ENCODE measurements at places on chromosomes 7 and 10.

DNA sequence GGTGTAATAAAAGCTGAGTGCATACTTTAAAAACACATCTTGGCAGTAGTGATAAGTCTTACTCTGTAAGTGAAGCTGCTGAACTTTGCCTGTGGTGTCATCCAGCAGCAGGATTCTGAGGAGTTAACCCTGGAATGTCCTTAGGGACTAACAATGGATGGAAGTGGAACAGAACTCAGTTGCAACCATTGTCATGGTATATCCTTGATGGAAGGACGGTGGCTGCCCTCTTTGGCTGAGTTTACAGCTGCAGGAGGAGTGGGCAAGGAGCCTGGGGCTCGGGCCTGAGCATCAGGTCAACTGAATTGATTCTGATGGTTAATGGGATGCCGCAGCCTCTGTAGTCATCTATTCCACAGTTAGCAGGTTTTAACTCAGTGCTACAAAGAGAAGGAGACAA is 56.2 kb downstream of the MRC1 start:
- no peak for DNase-seq

- DNase-seq, result no peak
Measured at GRCh38 chr10:7855205-7855604, 36.9 kb downstream of the TAF3 start.

- no peak for DNase-seq
Measured at GRCh38 chr7:98211221-98211675, at the start of gene BHLHA15. TSS of gene BHLHA15 (plus strand) at chr7:98211439. CDS start at chr7:98212310, 871 bp downstream.

- no peak for DNase-seq
Measured at GRCh38 chr10:71427246-71427645, 30.5 kb downstream of the CDH23 start.

GRCh38 chr7:150358433-150358832 is 10.2 kb upstream of the REPIN1 start:
- no peak for DNase-seq

DNA sequence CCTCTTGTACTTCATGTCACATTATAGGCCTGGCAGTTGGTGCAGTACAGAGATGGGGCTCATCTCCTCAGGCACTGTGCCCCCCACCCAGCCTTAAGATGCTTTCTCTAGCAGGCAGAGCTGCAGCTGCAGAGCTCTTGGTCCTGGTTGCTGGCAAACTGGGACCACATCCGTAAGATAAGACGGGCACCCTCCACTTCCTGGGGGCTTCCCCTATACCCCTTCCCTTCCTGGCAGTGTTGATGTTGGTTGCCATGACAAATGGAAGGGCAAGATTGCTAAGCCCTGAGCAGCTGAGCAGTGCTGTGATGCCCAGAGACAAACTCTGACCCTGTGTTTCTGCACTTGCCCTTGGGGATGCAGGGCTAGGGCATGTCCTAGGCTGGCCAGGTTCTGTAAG is 103.4 kb upstream of the ANLN start:
- DNase-seq, result no peak

DNA sequence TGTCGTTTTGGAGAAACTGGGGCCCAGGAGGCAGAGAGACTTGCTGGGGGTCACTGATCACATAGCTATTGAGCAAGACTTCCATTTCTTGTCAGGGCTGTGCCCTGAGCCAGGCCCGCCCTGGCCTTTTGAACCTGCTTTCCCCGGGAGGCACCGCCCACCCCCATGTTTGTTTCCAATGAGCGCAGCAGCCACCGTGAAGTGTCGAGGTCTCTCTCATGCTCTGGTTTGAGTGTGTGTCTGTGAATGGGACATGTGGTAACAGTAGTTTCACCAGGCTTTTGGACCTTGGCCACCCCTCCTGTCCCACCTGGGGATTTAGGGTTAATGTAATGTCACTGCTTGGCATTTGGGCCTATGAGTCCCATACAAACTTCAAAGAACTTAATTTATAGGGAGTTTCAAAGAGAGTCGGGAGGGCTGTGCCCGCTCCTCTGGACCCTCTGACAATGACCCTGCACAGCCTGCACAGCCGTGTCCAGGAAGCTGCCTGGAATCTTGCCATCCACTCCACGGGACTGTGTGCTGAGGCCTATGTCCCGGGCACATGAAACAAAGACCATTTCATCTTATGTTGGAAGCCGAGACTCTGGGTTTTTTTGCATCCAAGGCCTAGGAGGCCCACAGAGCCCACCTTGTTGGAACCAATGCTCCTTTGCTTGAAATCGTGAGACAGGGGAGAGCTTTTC is 6.3 kb downstream of the PRF1 start:
- peak; percentile 54 for DNase-seq

DNA sequence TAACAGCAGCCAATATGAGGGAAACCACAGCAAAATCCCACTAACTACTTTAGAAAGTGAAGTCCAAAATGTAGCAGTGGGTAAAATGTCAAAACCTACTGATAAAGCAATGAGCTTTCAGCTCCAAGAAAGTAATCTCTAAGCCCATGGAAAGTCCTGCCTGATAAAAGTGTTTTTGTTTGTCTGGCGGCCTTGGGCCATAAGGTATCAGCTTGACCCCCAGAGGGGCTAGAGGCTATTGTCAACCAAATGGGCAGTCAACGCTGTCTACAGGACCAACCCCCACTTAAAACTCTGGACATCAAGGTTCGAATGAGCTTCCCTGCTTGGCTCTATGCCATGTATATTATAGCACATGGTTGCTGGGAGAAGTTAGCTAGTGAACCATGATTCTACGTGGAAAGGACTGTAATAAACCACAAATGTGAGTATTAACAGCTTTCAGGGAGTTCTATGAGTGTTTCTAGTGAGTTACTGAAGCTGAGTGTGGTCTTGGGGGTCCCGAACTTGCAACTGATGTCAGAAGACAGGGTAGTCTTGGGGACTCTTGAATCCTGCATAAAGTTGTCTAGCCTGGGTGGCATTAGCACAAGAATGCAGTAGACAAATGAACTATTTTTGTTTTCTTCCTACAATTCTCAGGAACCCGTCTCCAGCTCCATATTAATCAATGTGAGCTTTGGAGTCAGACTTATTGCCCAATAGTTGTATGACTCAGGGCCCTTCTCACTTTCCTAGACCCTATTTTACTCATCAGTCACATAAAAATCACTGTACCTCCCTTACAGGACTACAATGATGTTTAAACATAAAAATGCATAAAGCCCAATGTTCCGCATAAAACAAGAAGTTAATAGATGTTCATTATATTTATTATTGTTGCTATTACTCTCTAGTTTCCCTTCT is 164.9 kb downstream of the DGKI start:
- DNase-seq, result no peak

DNA sequence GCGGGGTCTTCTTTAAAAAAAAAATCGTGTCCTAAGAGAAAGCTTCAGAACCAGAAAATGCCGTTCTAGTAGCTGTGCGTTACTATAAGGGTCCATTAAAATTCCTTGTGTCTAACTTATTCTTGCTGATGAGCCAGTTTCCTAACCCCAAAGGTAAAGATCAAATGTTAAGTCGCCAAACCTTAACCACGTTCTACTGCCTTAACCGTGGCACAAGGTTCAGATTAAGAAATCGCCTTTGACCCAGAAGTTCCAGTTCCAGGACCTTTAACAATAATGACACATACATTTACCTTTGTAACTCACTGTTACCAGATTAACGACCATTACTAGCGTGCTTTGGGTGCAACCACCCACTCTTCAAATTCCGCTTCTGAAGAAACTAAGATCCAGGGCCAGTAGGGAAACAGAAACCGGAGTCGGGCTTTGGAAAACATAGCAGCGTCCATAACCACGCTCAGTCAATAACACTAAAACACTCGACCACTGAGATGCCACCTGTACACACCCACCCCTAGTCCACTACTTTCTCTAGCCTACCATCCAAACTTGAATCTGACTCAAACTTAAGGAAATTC is 620 bp downstream of the BET1 start:
- no peak for DNase-seq

DNA sequence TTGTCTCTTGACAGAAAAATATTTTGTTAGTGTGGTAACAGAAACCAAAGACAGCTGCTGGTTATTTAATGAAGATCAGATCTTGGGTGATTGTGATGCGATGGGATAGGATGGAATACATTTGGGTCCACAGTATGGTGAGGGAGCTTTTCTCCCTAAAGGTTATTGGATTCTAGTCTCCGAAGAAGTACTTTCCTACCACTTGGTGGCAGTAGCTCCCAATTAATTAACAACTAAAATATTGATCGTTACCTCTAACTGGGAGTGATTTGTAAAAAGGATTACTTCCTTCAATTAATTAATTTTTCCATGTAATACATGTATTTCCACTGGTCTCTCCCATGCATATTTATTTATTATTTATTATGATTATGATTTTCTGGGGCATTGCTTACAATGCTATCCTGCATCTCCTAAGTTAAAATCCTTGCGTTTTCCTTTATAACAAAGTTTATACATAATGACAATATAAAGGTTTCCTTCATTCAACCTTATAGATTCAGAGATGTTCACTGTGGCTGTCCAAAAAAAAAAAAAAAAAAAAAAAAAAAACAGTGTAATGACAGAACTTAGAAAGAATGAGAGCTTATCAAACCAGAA is 25.6 kb downstream of the TMEM196 start:
- DNase-seq, result peak; percentile 54

- DNase-seq, result peak; percentile 54
Measured at GRCh38 chr10:66927971-66928770, 2.3 kb downstream of the LRRTM3 start.

GRCh38 chr10:74033702-74034101 is 35.8 kb downstream of the VCL start:
- no peak for DNase-seq

GRCh38 chr7:139767561-139767982 is 10.2 kb downstream of the HIPK2 start:
- no peak for DNase-seq

DNA sequence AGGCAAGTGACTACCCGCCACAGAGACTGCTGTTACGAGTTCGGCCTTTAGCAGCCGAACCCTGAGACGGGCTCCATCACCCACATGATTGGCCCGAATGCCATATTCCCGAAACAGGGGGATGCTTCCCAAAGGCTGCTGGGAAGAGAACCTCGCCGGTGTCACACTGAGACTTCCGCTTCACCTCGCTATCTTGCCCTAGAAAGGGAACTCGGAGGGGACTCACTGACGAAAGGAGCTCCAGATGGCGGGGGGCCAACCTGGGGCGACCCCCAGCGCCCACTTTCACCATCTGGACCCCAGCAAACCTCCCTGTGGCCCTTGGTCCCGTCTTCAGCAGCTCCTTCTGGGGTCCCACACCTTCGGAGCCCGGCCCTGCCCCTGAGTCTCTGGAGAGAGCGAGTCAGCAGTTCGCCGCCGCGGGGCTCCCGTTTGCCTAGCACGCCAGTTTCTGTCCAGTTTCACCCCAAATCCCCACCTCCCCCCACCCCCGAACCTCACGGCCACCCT is 529 bp downstream of the HPS1 start:
- no peak for DNase-seq

GRCh38 chr10:121127151-121127906 is 276.2 kb downstream of the WDR11 start:
- no peak for DNase-seq

DNA sequence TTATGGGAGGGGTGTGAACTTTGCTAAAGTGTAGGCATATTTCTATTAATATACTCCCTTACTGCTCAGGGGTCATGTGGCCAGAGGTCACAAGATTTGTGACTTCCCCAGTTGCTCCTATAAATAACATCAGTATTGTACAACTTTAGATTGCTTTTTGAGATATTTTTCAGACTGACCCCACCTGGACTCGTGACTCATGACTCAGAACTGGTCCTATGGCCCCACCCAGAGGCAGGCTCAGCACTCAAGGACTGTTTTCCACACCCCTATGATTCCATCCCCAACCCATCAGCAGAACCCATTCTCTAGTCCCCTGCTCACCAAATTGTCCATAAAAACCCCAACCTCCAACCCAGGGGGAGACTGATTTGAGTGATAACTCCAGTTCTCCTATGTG is 2.7 kb upstream of the CUL2 start:
- DNase-seq, result no peak

DNA sequence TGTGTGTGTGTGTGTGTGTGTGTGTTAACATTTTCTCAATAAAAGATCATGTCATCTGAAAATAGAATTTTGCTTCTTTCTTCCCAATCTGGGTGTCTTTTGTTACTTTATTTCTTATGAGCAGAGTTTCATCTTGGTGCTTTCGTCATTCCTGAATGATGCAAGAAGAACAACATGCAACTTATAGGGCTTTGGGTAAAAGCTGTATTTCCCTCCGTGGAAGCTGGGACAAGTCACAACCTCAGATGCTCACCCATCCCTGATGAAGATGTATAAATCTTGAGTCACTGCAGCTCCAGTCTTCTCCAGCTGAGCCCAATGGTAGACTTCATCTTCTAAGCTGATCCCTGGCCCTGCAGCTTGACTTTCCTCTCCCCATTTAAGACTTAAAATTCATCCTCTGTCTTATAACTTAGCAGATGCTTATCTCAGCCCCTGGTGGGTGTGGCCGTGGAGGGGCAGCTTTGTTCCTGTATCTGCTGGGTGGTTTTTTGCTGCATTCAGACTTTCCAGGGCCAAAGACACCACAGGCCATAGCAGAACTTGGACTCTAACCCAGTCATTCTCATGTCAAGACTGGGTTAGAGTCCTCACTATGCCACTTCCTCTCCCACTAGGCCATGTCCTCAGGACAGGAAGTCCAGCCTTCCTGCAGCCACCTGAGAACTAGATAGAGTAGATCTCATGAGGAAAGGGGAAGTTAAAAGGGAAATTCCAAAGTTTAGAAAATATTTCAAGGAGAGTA is 356.4 kb downstream of the TNS3 start:
- DNase-seq, result no peak

DNA sequence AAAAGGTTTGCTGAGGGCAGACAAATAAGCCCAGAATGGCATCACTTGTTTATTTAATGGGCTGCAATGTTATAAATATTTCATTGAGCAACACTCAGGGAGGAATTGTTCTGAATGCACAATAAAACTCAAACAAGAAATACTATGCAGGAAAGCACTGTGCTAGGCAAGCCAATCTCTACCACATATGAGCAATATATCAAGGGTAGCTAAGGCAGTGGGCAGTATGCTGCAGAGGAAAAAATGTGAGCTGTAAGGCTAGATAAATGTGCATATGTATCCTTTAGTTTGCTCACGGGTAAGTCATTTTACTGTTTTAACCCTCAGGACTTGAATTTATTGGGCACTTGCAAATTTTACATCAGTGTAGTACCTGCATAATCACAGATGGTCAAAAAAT is 349.6 kb downstream of the CDC14C start:
- no peak for DNase-seq

GRCh38 chr10:124383496-124383895 is 35.2 kb downstream of the OAT start:
- no peak for DNase-seq

- DNase-seq, result no peak
Measured at GRCh38 chr10:55146032-55146431, 345.0 kb upstream of the PCDH15 start.

GRCh38 chr10:93300288-93300917 is 181.7 kb downstream of the MYOF start:
- no peak for DNase-seq

- no peak for DNase-seq
Measured at GRCh38 chr10:47121336-47121735, 178.7 kb upstream of the GDF10 start.

Measured in hippocampal formation (tissue), 2 donors.